NCI-H2107 (cell line): ENCODE measurements at places on chromosomes 5 and 9.

DNA sequence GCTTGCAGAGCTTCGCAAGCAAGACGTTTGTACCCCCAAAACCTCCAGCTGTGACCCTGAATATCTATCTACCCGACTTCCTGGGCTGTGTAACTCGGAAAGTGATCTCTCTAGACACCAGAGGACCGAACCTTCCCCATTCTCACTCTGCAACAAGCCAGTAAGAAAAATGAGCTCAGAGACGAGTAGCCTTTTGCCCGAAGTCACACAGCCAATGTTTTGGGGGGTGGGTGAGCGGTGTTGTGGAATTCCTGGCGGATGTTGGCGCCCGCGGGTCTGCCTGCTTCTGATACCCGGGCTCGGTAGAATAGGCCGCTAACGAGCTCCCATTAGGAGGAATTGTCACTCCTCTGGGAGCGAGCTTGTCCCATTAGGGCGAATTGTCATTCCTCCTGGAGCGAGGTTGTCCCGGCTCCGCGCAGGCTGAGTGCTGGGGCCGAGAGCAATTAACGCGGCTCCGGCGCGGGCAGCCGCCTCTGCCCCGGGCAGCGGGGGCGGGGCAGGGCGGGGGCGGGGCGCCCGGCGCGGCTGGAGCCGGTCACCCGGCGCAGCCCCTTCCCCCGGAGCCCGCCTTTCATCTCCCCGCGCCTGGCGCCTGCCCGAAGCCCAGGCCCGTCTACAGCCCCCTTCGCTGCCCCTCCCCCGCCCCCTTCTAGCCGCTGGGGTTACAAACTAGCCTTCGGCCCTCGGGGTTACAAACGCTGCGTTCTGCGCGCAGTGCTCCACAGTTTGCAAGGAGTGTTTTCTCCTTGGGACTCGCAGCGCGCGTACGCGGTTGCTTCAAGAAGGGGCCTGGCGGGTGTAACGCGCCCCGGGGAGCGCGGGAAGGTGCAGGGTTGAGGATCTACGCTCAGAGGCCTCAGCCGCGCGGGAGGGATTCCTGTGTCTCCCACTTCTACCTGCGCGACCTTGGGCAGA, 3.5 kb upstream of the MSX2 start:
- no peak for DNase-seq

GRCh38 chr9:27019589-27019988, 14.1 kb upstream of the LRRC19 start:
- DNase-seq = no peak

DNA sequence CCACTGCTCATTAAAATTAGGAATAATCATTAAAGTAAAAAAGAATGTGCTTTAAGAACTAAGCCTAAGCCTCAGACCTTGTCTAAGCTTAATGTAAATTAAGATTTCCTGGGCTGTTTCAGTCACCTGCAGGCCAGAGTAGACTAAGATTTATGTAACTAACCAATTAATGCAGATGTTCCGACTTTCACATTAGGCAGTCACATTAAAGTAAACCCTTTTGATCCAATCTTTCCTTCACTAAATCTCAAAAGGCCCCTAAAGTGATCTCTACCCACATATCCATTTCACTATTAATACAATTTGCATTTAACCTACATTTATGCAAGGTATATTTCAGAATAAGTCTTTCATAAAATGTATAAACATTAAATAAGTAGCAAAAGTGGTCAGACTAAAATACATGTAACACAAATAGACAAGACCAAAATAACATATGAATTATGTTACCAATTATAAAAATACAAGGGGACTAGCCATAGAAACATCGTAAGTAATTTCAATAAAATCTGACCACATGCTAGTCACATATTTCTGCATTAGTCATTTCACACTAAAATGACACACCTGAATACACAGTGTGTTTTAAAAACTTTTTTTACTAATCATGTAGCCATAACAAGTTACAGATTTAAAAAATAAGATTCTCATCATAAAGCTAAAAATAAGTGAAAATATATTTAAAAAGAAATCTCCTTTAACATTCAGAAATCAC, 7.7 kb downstream of the NR3C1 start:
- DNase-seq = no peak

GRCh38 chr5:154189819-154190594, 526 bp upstream of the GALNT10 start:
- no peak for DNase-seq

DNA sequence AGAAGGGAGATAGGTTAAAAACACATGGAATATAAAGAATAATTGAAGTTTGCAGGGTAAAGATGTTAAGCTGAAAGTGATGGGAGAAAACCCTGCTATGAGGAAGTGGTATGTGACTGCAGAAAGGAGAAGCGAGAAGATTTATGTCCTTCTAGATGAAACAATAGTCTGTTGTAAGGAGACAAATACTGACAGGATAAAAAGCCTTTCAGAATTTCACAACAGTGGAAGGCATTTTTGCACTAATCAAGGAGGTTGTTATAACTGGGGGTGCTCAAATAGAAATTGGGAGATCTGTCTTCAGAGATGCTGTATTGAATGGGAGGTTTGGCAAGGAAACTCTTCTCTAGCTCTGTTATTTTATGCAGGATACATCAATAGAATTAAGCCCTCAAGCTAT, 69.6 kb downstream of the NMUR2 start:
- no peak for DNase-seq

- no peak for DNase-seq
These were observed 45.2 kb downstream of the ALG2 start for GRCh38 chr9:99176527-99177013.

DNA sequence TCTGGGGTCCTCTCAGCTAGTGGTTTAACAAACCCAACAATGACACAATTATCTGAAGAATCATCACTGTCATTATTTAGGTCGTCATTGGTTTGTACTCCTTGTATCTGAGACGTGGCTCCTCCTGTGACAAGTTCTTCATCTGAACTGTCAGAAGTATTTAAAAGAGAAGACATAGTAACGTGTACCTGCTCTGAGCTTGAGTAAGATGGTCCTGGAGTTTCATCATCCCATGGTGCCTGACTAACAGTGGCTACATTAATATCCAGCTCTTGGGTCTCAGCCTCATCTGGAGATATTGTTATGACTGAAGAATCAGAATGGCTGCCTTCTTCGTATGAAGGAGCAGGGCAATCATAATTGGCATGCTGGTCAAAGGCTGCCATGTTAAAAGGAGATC, 9.1 kb upstream of the SMIM27 start:
- no peak for DNase-seq

DNA sequence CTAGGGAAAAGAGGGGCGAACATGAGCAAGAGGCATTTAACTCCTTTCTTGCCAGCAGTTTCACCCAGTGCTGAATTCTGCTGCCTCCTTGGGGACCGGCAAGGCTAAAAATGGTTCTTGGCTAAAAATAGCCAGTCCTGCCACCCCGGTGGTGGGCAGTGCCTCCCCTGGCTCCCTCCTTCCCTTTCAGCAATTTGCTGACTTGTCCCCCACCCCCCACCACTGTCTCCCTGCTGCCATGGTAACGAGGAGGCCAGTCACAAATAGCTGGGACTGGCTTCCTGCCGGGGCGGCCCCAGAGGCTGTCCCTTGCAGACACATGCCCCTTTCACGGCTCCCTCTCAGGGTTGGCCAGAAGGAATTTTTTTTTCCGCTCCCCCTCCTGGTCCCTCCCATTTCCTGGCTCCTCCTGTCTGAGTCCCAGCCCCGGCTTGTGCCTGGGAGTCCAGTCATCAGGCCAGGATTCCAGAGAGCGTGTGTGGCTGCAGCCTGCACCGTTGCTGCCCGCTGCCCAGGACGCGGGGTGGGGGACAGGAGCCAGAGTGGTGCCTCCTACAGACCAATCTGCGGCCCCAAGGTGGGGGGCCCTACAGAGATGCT, 130.3 kb downstream of the RGS3 start:
- no peak for DNase-seq

DNA sequence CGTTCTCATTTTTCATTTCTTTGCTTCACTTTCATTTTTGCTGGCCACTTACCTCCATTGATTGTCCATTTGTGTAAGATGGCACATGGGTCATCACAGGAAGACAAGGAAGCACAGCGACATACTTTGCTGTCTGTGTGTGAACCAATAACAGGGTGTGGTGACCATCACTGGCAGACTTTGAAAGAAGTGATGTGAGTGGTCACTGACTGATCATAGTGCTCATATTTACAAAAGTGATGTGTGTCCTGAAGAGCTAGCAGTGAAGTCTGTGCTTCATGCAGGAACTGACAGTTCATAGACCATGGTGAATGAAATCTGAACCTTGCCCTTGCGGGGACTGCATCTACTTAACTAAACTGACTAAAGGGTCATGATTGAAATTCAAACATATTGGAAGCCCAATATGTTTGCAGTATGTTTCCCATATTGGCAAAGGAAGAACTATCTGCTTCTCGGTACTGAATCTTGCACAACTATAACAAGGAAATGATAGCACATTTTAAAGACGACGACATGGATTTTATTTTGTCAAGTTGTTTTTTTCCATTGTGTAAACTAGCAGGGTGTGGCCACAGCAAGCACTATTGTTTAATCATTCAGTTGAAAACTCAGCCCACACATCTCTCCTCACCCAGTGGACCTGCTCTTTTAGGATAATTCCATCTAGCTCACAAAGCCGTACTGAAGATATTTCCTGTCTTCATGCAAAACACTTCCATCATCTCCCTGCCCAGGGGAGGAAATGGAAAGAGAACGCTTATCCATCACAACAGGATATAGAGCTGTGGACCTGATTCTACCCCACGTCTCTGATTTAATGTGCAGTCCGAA, 232.0 kb upstream of the ANKRD55 start:
- no peak for DNase-seq

DNA sequence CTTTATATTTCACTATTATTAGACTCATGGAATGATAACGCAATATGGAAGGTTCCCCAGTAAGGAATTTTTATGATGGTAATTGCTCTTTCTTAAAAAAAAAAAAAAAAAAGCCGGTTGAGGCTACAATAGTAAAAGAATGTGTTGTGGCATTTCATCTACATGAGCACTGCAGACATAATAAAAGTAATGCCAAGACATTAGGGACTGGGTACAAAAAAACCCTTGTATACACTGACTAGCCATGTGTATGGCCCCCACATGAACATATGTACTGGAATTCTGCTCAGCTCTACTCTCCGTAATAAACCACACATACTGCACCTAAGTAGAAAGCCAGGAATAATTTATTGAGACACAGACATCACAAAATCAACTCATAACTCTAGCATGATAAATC, 218.4 kb downstream of the ADAMTS6 start:
- DNase-seq = no peak

DNA sequence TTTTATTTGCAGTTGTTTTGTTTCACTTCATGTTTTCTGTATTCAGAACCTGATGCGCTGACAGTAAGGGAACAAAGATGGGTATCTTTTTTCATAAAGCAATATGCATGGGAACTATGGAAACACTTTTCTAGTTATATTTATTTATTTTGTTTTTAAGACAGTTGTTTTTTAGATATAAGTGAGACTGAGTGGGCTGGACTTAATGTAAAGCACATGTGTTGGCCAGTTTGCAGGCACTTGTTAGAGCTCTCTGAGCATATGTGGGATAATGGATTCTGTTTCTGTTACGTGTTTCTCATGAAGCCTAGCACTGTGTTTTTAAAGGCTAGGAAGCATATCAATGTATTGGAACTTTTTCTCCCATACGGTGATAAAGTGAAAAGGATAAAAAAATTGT, 164.1 kb downstream of the PRR16 start:
- DNase-seq = no peak

GRCh38 chr5:109546461-109546860, 136.7 kb upstream of the PJA2 start:
- DNase-seq = no peak

- DNase-seq = no peak
These were observed 351.7 kb downstream of the DIRAS2 start for GRCh38 chr9:90290716-90291485.

GRCh38 chr5:28344836-28345433, 1306.5 kb upstream of the CDH9 start:
- no peak for DNase-seq

DNA sequence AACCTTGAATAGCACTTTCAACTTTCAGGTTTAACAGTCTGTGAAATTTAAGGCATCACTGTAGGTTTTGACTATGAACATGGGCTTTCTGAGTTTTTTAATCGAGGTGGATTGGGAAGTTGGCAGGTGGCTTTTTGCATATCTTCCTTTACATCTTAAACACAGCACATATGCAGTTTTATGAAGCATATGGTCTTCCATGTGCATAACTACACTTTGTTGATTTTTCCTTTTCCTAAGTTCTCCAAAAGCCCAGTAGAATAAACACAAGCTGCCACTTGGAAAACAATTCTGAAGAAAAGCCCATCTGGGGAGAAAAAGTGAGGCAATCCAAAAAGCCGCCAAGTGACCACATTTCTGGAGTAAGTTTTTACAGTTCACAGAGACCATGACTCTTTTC, 236.5 kb upstream of the IL12B start:
- no peak for DNase-seq

DNA sequence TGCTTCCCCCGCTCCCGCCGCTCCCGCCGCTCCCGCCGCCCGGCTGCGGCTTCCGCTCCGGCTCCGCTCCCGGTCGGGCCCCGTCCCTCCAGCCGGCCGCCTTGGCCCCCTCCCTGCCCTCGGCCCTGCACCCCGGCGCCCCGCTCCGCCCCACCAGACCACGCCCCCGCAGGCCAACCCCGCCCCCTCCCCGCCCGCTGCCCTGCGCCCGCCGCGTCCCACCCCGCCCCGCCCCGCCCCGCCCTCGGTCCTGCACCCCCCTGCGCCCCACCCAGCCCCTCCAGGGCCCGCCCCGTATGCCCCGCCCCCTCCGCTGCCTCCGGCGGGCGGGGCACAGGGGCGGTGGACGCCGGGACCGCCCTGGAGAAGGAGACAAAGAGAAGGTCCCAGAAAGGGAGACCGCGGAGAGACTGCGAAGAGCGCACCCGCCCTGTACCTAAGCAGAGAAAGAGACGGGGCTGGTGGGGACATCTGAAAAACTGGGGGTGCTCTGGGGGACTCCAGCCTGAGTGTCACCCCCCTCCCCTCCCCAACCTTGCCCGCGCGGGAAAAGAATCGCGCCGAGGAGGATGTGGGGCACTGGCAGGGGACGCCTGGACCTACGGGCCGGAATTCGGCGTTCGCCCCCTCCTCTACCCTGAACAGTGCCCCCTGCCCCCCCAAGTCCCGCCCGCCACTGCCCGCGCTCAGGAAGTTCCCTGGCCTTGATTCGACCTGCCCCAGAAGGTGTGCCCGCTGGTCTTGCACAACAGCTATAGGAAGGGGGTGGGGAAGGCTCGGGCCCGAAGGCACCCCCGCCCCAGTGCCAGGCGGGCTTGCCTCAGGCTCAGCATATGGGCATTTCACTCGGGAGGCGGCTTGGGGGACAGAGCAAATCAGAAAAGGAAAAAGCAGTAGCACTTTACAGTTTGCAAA, 42.8 kb upstream of the STXBP1 start:
- peak; percentile 52 for DNase-seq

DNA sequence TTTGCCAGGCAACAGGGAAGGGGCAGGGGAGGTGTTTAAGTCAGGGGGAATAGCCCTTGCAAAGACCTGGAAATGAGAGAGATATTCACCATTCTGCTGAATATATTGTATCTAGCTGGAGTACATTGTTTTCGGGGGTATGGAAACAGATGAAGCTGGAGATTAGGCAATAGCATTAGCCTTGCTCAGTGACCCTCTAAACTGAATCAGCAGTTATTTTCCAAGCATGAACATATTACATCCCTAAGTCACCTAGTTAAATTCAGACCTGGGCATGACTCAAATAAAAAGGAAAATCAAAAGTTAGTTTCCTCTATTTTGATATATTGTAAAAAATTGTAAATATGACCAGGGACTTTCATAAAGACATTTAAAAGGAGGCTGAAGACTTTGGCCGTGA, 544.6 kb upstream of the TRPC7 start:
- no peak for DNase-seq
